ENCODE measurements at places on chromosomes 16 and 17.

GRCh38 chr17:48299760-48300159 is 130.3 kb downstream of the SKAP1 start:
- peak; percentile 21 for DNase-seq

- no peak for DNase-seq
These were observed 83.1 kb downstream of the SDK2 start for GRCh38 chr17:73561111-73561510.

DNA sequence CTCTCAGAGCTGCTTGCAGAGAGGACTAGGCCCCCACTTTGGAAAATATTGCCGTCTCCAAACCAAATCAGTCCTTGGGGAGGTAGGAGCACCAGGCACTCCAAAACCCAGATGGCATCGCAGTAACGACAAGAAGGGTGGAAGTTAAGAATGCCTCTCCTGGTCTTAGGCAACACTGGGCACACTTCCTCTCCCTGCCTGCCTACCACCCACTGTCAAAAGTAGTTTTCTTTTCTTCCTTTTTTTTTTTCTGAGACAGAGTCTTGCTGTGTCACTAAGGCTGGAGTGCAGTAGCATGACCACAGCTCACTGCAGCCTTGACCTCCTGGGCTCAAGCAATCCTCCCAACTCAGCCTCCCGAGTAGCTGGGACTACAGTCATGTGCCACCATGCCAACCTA is 47.2 kb downstream of the SRL start:
- DNase-seq, result no peak

DNA sequence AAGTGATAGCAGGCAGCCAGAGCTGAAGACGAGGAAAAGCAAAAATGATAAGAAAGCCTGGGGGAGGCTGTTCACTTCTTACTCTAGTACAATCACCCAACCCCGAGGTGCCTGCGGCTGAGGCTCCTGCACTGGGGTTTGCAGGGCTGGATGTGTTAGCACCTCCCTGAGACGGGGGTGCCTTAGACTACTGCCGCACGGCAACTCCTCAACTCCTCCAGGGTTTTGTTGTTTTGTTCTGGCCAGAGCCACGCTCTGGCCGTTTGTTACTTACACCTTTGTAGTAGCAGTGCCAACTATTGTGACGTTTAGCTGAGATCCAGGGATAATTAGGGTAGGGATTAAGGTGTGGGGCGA is 51.5 kb downstream of the LDHD start:
- DNase-seq, result peak; percentile 36

GRCh38 chr17:39244600-39245570 is 19.1 kb upstream of the STAC2 start:
- DNase-seq, result peak; percentile 92

DNA sequence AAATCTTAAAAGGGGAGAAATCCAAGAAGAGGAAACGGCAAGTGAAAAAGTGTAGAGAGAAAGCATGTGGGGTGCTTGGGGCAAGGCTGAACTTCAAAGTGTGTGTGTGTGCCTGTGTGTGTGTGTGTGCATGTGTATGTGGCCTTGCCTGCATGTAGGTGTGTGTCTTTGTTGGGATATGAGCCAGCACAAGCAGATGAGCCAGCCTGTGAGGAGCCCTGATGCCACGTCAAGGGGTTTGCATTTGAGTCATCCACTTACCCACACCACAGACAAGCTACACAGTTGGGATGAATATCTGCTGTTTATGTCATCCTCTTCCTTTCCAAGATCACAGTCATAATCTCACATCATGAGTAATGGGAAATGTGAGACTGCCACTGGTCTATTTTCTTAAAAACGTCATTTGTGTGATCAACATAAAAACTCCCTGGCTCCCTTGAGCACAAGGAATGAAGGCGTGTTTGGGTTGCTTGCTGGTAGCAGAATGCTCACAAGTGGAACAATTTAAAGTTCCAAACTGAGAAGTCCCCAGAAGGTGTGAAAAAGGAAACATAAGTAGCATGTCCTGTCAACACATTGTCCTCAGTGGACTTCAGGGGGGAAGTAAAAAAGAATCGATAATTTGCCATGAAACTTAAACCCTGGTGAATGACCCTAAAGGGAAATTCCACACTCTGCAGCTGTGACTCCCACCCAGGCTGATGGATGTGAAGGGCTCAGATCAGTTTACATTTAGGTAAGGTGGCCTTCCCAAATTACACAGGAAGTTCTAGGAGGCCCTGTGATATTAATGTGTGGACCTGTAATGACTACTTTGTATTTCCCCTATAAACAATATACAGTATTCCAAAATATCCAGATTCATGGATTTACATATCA is 14.7 kb downstream of the KCTD19 start:
- peak; percentile 92 for DNase-seq

- DNase-seq, result no peak
These were observed at the start of gene CYGB for GRCh38 chr17:76537578-76538280. Gene CYGB (minus strand): TSS chr17:76537709. CDS start chr17:76537542, 167 bp downstream.

GRCh38 chr16:66687906-66688625 is 8.5 kb downstream of the CMTM4 start:
- no peak for DNase-seq

Measured in stimulated activated CD4-positive, alpha-beta T cell treated with anti-CD3 and anti-CD28 coated beads, Interleukin-15, amount 100 ng/mL, for 24 hours (primary cell).